Motor neuron (in vitro differentiated cells): ENCODE measurements at places on chromosomes 7 and 10.

GRCh38 chr10:101097881-101098280 is 33.2 kb upstream of the TLX1 start:
- no peak for ATAC-seq

DNA sequence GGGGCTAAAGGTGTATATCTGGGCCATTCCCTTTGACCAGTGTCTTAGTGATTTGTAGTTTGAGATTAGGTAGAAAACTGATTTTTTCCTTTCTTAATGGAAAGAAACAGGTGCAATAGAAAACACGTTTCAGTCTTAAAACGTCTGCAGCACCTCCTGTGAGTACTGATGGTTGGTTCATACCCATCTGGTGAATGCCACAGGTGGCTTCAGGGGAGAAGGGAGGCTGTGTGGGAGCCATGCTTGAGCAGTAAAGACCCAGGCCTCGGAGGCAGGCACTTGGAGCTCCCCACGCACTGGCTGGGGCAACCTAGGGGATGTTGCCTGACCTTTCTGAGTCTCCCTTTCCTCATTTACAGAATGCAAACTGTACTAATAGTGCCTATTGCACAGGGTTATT is 171.5 kb upstream of the GRB10 start:
- ATAC-seq = no peak

DNA sequence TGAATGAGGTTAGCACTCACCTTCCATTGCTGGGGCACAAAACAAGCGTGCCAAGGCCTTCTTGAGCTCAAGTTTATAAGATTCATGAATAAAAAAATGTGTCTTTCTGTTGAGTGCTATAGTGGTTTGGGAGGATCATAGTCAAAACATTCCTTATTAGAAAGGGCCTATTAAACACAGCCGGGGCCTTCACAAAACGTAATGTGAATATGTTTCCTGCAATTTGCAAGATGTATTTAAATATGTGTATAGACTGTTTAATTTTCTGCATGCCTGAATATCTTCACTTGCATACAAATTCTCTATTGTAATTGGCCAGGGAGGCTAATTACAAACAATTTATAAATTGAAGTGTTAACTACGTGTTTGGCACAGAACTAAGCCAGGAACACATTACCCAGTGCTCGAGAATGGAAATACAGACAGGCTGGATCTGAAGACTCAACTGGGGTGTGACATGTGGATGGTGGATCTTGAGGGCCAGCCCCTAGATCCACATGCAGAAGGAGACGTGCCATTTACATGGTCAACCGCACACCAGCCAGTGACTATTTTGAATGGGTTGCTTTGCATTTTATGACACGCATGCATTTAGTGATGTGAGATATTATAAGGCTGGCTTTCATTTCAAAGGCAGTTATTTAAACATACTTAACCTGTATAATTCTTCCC is 31.3 kb downstream of the LYZL2 start:
- no peak for ATAC-seq

- peak; percentile 94 for ATAC-seq
Measured at GRCh38 chr7:100626530-100627237, 14.3 kb downstream of the MOSPD3 start.

DNA sequence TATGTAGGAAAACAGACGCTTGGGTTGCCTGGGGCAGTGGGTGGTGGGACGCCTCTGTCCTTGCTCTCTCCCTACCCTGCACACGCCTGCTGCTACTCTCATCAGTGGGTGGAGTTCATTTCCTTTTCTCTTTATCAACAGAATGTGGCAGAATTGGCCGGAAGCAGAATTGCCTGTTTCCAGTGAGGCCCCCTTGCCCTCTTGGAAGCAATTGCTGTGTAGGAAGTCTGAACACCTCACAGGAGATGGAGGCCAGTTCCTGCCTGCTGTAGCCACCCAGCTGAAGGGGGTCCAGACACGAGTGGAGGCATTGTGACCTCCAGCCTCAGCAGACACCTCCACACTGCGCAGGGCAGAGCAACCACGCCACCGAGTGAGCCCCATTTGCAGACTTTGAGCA is 331.6 kb upstream of the ZNF32 start:
- ATAC-seq = no peak

- ATAC-seq = no peak
Measured at GRCh38 chr10:127426746-127427145, 122.4 kb upstream of the NPS start.

DNA sequence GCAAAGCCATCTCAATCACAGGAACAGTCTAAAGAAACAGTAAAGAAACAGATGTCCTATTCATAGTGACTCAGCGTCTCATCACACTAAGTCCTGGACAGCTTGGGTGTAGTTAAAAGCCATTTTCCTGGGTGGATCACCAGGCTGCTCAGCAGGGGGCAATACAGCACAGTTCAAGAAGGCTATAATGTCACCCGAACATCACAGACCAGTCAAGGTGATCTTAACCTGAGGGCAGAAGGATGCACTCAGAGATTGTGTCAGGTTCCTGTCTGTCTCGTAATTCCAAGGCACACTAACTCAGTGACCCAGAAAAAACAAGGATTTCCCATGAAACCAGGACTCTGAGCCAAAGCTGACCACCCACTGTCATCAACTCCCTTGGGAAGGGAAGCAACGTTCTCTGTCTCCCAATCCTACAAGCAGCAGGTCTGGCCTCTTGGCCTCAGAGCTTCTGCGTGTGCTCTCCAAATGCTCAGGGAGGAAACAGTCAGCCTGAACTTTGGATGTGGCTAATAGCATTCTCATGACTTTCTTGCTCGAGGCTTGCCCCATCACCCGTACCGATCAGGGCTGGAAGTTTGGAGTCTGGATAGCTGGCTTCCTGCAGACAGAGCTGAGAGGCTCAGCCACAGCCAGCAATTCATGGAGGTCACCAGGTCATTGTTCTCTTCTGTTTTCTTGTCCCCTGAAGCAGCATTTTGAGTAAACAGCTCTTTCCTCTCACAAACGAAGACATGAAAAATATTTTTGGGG is 90.4 kb upstream of the FAM171A1 start:
- ATAC-seq = no peak

GRCh38 chr10:79342295-79342761 is 4.9 kb upstream of the PPIF start:
- no peak for ATAC-seq
